ENCODE measurements at places on chromosomes 1 and 21.

DNA sequence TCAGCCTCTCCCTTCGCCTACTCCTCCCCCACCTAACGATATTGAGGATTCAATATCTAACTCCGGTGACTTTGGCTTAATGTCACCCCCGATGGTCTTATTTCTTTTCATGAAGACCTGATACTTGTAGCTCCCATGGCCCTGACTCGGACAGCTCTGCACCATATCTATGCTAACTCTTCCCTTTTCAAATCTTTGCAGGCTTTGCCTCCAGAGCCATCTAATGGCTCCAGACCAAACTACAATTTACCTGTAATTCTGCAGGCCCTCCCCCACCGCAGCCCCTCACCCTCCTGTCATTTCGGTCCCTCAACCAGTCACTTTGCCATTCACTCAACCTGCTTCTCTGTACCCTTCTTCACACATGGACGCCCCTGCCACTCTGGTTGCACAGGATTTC, 7.9 kb upstream of the GSTM5 start:
- no peak for DNase-seq

- DNase-seq = no peak
Measured at GRCh38 chr1:227949341-227949921, 1.7 kb upstream of the WNT9A start.

- no peak for DNase-seq
Measured at GRCh38 chr1:229034342-229034741, 236.6 kb upstream of the RAB4A start.

DNA sequence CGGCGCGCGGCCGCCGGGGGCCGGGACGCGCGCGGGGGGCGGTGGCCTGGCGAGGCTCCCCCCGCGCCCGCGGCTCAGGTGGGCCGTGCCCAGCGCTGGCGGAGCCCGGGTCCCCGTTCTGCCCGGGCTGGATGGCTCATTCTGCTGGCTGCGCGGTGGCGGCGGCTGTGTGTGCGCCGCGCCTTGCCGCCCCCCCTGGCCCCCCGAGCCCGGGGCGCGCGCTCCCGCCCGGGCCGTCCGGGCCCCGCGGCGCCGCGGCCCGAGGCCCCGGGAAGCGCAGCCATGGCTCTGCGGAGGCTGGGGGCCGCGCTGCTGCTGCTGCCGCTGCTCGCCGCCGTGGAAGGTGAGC, at the start of gene EPHB2:
EPHB2 (plus strand) TSS at position 139 of the 349 bp plus-strand sequence; CDS start at position 283, 144 bp downstream.
- no peak for DNase-seq

DNA sequence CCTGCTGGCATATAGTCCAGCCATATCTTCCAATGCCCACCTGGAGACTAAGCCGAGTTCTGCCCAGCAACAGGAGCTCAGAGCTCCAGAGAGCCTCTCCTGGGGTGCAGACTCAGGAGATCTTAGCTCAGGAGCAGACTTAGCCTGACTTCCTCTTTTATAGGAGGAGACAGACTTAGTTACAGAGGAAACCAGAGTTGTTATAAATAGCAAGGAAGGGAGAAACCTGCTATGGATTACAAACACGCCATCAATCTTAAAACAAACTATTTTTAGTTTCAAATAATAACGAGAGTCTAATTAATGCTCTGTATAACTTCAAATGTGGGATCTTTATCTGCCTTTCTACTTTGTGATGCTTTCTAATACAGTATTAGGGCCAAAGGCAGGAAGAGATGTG, 3.3 kb upstream of the KIF21B start:
- no peak for DNase-seq

GRCh38 chr1:17687145-17687544, 68.0 kb upstream of the ACTL8 start:
- no peak for DNase-seq

- DNase-seq = no peak
Measured at GRCh38 chr1:8540261-8540941, 222.5 kb downstream of the SLC45A1 start.

- no peak for DNase-seq
Measured at GRCh38 chr1:17409391-17409811, 30.1 kb downstream of the RCC2 start.

GRCh38 chr1:226863446-226863845, 7.0 kb upstream of the PSEN2 start:
- peak; percentile 57 for DNase-seq

DNA sequence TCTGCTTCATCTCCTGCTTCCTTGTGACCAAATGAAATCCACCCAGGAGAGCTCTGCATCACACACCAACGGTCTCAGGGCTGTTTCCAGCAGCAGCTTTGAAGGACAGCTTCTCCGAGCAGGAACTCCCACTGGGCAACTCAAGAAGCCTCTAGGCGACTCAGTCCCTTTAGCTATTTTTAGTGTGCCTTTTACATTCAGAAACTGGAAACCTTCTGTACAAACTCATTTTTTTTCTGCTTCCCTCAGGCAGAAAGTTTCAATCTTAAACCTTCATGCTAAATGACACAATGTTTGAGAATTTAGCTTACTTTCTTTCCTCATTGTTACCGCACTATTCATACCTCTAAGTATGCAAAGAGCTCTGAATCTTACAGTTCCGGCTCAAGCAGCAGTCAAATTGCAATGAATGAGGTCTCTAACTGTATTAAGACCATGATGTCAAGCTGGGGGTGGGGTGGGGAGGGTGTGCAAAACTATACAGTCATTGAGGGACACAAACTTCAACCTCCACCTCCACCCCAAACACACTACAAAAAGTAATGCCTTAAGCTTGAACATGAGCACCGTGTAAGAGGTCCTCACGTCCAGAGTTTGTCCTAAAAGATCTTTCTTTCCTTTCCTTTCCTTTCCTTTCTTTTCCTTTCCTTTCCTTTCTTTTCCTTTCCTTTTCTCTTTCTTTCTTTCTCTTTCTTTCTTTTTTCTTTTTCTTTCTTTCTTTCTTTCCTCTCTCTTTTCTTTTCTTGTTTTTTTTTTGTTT, 16.4 kb upstream of the TARBP1 start:
- DNase-seq = peak; percentile 52

DNA sequence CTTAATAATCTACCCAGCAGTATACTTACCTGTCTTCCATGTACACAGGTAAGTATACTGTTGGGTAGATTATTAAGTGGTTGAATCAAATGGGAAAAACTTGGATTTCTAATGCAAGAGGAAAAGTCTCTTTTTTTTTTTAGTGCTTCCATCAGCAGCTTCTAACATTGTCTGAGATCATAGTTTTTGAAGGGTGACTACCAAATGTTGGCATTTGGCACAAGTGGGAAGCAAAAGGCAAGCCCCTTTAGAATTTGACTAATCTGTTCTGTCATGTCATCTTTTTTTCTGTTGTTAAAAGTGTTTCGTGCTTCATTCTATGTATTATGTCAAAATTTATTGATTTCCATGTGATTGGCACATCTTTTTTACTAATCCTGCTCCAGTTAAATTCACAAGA, 547 bp downstream of the FMO1 start:
- DNase-seq = no peak

DNA sequence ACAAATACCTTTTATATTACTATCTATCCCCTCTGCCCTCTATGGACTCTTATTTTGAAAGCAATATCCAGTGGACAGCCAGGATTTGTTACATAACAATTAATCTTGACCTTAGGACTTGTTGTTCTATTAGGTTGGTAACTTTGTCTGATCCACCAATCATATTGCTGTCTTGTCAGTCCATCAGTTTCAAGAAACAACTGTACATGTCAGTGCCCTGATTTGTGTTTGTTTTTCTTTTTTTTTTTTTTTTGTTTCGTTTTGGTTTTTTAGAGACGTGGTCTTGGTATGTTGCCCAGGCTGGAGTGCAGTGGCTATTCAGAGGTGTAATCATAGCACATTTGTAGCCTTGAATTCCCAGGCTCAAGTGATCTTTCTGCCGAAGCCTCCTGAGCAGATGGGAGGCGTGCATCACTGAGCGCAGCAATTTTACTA, 1.5 kb upstream of the SCP2 start:
- no peak for DNase-seq

DNA sequence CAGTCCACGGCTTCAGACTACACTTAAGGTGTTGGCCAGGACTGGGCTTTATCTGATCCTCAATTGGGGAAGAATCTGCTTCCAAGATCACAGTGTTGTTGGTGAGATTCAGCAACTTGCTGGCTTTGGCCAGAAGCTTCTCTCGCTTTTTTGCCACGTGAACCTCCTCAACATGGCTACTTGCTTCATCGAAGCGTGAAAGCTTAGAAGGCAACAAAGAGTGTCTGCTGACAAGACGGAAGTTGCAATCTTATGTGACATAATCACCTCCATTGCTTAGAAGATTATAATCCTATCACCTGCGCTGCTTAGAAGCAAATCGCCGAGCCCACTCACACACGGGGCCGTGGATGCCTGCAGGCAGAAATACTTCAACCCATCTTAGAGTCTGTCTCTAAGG, 10.4 kb upstream of the ITPKB start:
- no peak for DNase-seq

All from AG09319 (cell line).